ENCODE measurements at places on chromosomes 5 and 9.

DNA sequence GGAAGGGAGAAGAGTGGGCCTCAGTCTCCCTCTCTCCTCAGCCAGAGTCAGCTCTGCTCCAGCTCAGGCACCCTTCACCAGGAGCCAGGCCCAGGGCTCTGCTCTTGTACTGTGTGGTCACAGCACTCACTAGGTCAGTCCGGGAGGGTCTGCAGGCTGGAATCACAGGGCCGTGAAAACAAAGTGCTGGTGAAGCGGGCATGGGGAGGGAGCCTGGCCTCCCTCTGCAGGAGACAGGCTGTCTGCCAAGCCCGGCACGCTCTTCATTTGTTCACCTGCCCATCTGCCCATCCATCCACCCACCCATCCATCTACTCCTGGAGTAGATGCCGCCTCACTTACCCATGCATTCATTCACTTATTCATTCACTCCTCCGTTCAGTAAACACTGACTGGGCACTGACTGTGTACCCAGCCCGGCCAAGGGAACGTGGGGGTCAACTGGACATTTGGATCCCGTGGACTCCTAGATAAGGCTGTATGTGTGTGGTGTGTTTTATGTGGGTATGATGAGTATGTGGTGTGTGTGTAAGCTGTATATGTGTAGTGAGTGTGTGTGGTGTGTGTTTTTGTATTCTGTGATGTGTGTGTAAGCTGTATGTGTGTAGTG lies 3.6 kb downstream of the SPAAR start:
- no peak for DNase-seq

- no peak for DNase-seq
Observed at GRCh38 chr9:108980893-108981292, 32.4 kb downstream of the CTNNAL1 start.

GRCh38 chr5:125289606-125290005 lies 543.2 kb upstream of the ZNF608 start:
- no peak for DNase-seq

GRCh38 chr5:91457681-91458058 lies 74.6 kb upstream of the ARRDC3 start:
- DNase-seq = no peak

DNA sequence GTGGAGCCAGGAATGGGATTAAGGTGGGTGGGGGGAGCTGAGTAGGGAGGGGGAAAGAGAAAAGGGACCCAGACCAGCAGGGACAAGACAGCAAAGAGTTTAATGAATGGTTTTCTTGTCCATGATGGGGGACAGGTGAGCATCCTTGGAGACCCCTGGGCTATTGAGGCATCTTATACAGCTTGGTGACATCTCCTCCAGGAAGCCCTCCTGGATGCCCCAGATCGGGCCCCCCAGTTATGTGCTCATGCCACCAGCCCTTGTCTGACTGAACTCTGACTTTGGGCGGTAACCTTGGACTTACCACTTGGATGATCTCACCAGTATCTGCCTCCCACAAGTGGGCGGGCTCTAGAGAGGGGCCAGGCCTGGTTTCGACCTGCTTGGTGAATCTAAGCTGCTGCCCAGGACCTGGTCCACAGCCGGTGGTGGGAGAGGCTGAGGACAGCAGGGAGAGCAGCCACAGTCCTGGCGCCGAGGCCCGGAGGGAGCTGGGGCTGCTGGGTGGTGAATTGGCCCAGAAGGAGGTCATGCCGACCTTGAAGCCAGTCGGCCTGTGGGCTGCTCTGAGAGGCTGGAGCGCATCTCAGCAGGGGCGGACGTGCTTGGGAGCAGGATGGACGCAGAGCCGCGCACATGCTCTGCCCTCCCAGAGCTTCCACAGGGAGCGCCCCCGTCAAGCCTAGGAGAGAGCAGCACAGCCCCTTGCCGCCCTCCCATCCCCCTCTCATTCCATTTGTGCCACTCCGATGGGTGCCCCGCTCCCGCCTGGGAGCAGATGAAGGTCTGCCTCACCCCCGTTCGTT lies 36.2 kb downstream of the UNC5A start:
- DNase-seq = no peak

All from activated naive CD8-positive, alpha-beta T cell treated with anti-CD3 and anti-CD28 coated beads for 36 hours (primary cell).